ENCODE measurements at places on chromosomes 4 and X. TPM values are rescaled to one million over a fixed set of nuclear protein-coding genes. Genes with fewer than 3 reads are reported as not detected.
A peak's percentile ranks its signal among the peaks of the same experiment; 100 is the strongest.

DNA sequence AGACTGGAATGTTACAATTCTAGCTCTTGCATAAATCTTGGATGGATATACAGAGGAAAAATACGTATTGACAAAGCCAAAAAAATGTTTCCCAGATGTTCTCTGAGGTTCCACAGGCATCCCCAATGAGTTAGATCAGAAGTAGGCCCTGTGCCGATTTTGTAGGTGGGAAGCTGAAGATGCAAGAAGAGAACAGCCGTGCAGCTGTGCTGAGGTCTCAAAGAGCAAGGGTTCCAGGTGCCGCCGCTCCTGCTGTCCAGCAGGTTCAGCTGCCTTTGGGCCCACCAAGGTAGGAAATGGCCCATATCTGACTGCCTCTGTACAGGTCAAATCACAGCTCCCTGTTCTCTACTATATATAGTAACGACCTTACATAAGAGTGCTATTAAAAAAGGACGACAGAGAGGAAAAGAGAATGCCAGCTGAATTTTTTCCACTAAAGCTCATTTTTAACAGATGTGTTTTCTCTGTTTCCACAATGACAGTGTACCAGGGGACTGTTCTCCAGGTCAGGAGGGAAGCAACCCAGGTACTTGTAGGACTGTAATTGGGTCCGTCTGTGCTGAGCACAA is 155.6 kb downstream of the CBR4 start:
- DNase-seq, result no peak

DNA sequence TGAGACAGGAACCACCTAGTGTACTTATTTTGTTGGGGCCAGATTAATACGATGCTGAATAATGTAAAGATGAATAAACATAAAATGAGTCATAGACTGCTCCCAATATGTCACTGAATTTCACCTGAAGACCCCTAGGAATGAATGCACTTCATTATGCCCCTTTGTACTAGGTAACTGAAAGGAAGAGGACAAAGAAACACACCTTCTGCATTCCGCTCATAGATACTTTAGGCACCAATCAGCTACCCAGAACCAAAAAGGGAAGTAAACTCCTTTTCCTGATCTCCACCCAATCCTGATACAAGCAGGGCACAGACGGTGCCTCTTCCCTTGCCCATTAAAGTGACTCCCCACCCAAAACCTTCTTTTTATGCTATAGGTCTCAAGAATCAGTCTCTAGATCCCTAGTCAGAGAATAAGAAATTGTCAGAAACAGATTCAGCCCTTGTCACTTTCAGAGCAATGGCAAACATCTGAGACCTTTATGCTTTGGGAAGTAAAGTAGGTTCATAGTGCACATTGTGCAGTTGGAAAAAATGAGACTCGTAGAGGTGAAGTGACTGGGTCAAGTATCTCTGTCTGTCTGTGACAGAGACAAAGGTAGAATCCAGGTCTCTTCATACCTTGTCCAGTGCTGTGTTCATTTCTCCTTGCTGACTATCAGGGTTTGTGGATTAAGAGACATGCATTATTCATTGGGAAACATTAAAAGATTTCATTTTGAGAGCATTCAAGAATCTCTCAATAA is 2.3 kb downstream of the GPR174 start:
- no peak for DNase-seq

DNA sequence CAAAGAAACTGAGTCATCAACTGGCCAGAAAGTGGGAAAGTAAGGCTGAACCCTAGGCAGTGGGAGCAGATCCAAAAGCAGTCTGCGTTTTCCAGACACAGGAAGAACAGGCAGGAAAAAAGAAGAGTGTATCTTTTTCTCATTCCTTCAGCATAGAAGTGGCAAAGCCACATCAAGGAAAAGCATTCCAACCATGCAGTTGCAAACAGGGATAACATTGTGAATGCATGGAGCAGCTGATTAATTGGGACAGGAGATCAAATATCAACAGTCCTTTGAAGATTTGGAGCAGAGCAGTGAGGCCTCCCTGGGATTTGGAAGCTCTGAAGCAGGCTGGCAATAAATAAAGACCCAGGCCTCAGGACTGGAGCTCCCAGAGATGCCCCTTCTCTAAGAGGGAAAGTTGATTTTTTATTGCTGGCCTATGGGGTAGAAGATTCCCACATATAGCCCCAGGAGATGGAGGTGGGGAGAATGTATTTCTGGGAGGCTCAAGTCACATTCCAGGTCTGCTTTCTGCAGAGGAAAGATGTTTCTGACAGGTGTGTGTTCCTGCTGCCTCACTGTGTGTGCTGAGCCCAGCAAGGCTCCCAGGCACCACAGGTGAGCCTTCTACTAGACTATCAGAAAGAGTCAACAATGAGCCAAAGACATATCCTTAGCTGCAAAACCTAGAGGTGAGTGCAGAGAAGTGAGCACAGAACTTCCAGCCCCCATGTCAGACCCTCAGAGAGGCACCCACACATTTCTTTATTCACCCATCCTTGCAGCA is 222.5 kb downstream of the RAB28 start:
- DNase-seq, result no peak

- DNase-seq, result no peak
These were observed 40.0 kb downstream of the CDS1 start for GRCh38 chr4:84622959-84623358.

GRCh38 chr4:188372829-188373228 is 233.6 kb downstream of the TRIML1 start:
- peak; percentile 47 for DNase-seq

DNA sequence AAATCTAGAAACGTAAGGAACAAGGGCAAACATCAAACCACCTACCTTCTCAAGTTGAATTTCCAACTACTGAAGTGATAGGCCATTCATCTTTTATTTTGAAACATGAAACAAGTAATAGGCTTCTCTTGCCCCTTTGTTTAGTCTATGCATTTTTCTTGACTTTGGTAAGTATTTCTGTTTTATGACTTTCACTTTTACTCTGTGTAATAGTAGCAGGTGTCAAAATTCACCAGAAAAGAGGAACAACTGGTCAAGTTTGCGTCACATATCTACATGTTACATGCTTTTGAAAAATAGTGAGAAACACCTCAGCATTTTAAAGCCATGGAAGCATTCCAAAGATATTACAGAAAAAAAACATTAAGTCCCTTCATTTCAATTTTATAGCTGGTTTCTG is 157.1 kb upstream of the FTHL17 start:
- DNase-seq, result peak; percentile 46

DNA sequence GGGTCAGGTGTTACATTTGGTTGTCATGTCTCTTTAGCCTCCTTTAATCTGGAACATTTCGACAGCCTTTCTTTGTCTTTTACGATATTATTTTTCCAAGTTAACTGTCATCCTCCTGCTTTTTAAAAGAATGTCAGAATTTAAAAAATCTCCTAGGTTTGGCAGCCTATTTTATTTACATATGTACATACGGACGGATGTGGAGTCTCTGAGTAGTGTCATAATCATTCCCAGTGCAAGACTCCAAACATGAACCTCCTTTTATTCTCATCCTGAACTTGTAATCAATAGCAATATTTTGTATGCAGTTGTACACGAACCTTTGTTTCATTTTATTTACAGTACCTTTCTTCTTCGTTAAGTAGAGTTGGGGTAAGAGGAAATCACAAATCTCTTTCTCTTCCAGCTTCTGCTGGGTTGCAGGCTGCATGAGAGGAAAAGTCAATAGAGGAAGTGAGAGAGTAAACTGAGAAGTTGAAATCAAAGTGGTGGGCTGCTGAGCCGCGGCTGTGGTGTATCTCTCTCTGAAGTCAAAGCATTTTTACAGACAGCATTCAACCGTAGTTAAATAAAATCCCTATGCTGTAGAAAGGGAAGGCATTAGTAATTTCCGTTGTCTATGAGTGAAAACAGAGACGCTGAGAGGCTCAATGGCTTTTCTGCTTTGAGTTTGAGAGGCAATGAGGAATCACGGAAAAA is 53.9 kb upstream of the RPS6KA3 start:
- DNase-seq, result no peak

DNA sequence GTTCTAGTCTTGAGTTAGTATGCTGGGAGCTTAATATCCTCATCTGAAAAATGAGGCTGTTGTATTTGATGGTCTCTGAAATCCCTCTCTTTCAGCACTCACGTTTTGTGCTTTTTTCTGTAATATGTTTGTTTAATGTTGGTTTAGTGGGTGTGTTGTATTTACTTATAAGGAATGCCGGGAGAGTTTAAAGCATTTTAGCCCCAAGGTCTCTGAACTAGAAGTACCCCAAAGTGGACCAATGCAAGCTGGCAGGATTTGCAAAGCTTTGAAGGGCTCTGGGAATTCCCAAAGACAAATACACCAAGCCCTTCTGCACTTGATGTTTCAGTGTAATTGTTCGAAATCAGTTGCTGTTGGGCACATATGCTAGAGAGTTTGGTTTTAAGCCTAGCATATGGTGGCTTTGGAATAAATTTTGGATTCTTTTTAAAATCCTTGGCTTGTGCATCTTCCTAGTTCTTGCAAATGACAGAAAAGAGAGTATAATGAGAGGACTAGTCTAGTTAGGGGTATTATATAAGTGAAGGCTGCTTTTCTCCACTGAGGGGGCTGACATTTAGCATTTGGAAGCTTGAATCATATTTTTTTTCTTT is 371.4 kb upstream of the BOD1L1 start:
- DNase-seq, result no peak

DNA sequence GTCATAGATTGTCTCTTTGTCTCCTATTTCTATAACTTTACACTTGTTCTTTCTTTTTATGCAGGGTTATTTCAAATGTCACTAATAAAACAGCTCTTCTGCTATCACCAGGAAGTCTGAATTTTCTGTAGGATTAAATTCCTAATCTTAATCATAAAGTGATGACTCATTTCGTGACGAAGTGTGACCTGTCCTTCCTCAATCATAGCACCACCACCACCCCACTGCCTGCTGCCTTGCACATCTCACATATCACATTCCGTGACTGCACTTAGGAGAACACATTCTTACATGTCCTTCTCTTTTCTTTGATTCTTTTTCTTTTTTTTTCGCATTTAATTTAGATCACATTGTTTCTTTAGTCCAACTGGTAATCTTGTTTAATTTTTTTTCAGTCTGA is 57.7 kb upstream of the UGT2B7 start:
- DNase-seq, result peak; percentile 63

- peak; percentile 52 for DNase-seq
These were observed 56.3 kb downstream of the ZAR1 start for GRCh38 chr4:48546336-48546735.

DNA sequence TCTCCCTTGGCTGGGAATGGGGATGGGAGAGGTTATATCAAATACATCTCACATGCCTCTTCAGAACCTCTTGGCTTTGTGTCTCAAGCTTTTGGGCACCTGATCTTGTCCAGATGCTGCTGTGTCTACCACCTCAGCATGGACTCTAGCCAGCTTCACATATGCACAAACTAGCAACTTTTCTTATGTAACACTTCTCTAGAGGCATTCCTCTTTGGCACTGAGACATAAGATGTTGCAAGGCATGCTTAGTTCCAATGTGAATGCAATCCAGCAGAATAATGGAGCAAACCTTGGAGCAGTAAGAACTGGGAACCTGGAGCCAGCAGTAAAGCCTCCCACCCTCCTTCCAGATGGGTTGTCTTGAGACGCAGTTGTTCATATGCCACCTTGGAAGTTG is 113.4 kb upstream of the TMEM47 start:
- DNase-seq, result no peak

DNA sequence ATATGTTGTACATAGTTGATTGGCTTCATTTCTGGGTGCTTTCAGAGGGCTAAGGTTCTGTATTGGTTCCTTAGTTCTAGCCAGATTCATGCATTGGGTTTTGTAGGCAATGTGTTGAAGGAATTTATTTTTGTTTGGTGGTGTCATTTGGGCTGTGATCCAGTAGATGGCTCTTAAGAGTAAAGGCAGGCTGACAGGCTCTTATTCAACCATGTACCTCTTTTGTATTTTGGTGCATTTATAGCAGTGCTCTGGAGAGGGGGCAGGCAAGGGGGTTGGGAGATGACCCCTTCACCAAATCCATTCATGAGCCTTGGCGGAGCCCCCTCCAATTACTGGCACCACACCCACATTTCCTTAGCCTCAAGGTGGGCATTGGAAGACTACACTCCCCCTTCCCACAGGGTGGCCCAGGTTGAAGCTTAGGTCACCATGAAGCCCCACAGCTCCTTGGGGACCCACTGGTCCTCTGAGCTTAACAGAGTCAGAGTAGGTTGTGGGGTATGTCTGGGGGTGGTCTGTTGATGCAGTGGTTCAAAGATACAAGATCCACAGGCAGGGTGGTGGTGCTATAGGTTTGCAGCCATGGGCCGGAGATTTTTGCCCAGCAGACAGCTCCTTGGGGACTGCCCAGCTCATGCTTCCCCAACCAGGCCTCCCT is 143.0 kb upstream of the GNPDA2 start:
- DNase-seq, result no peak

DNA sequence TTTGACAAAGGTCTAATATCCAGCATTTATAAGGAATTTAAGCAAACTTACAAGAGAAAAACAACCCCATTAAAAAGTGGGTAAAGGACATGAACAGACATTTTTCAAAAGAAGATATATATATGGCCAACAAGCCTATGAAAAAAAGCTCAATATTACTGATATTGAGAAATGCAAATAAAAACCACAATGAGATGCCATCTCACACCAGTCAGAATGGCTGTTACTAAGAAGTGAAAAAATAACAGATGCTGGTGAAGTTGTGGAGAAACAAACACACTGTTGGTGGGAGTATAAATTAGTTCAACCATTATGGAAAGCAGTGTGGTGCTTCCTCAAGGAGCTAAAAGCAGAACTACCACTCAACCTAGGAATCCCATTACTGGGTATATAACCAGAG is 91.6 kb upstream of the EFHC2 start:
- DNase-seq, result no peak

DNA sequence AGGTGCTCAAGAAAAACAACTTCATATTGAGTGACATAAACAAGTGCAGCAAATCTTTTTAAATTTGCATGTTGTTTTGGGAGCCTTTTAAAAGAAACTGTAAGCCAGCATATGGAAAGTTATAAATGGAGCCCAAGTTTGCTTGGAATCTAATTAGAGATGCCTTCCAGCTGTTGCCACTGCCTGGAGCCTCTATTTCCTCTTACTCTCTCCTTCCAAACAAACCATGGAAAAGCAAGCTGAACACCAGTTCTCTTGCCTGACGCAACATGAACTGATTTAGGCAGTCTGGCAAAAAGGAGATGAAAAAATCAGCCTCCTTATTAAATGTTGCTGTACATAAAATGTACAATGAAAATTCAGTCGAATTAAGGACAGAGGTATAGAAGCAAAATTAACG is 21.5 kb downstream of the ARSJ start:
- DNase-seq, result peak; percentile 63

DNA sequence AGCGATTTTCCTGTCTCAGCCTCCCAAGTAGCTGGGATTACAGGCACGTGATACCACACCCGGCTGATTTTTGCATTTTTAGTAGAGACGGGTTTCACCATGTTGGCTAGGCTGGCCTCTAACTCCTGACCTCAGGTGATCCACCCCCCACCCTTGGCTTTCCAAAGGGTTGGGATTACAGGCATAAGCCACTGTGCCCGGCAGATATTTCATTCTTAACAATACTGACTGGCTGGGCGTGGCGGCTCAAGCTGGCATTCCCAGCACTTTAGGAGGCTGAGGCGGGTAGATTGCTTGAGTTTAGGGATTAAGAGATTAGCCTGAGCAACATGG is 1.3 kb downstream of the PQBP1 start:
- DNase-seq, result no peak

NOP14 gene
- total RNA-seq, result 10.9 TPM

TGIF2LX gene
- total RNA-seq, result not detected

MAGEA12 gene
- total RNA-seq, result not detected

TEX13C gene
- total RNA-seq, result not detected

HELT gene
- total RNA-seq, result not detected

TLR8 gene
- total RNA-seq, result not detected

NXF2 gene
- not detected for total RNA-seq

SYTL4 gene
- 2.3 TPM for total RNA-seq

GAGE1 gene
- not detected for total RNA-seq

EXOC1L gene
- not detected for total RNA-seq
